ENCODE measurements at places on chromosomes 2 and 18. TPM values are rescaled to one million over a fixed set of nuclear protein-coding genes. Genes with fewer than 3 reads are reported as not detected.

DNA sequence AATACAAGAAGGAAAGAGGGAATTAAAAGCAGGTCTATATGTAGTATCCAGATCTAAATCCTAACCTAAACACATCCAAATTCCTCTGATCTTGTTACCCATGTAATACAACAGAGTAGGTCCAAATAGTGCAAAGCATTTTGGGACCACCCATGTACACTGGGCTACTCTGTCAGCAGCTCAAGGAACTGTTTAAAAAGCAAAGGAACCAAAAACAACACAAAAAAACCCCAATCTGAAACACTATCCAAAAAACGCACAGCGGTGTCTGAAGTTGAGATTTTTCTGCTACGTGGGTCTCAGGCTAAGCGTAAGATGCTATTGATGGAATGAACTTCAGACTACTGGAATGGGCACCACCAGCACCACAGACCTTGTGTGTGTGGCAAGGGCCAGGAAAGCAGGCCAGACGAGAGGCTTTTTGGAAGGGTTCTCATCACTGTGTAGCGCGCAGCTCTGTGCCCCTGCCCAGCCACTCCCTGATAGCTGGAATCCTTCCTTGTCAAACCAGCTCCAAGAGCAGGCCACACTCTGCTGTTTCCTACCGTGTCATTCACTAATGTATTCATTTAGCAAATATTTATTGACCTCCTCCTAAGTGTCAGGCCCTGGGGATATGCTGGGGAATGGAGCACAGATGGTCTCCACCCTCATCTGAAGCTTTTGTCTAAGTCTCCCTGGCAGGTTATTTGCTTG, 101.4 kb downstream of the COLEC12 start:
- DNase-seq: no peak

DNA sequence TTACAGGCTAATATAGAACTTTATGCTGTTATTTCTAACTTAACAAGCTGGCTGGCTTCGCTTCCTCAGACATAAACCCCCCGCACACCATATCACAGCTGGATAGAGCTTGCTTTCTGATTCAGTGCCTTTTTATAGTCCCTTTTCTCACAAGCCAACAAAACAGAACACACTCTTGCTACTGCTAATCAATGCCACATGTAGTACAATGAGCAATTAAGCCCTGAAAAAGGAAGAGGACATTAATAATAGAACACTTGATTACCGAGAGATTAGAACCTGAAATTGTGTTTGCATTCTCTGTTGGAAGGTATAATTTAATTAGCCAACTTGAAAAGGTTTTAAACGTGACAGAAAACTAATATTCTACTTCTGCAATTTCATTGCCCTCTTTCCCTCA, 267.7 kb upstream of the CYRIA start:
- no peak for DNase-seq

The RAD51AP2 gene
- not detected for total RNA-seq

GRCh38 chr2:120885749-120886148, 150.1 kb downstream of the GLI2 start:
- no peak for DNase-seq

The ANKRD62 gene
- not detected for total RNA-seq

The CPO gene
- total RNA-seq: not detected

The SLC19A3 gene
- total RNA-seq: 1.6 TPM

DNA sequence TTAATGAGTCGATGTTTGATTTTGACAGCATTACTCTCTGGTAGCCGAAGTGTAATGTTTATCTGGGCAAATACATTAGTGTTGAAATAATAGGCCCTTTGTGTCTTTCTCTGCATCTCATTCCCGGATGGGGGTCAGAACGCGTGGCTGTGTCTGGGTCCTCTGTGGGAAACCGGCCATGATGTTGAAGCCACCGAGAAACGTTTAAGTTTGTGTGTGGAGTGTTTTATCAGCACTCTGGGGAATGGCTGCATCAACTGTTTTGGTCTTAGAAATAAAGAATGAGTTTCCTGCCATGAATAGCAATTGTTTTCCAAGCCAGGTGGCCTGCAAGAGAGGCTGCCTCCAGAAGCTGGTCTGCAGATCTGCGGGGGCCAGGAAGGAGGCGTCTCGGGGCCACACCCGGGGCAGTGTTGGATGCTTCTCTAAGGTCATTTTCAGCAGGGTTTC, 69.7 kb downstream of the RNF144A start:
- no peak for DNase-seq

DNA sequence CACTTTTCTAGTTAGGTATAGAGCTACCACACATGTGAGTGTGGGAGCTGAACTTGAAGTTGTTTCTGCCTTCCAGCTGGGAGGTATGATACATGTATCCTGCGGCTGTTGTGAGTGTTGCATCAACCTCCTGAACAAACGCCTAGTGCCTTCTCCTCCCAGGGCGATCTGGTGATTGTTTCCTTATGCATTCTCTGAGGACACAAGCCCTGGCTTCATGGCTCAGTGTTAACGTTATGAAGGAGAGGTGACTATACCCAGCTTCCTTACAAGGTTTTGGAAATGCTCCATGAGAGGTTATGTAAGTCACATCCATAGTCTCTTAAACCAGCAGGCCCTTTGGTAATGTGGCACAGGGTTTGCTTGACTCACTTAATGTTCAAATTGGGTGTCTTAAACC, 64.9 kb downstream of the SPRED2 start:
- DNase-seq: peak; percentile 97

- DNase-seq: no peak
Observed at GRCh38 chr2:151269798-151270568, 8.3 kb upstream of the RBM43 start.

GRCh38 chr2:202529389-202529788, 105.4 kb upstream of the FAM117B start:
- DNase-seq: peak; percentile 58

DNA sequence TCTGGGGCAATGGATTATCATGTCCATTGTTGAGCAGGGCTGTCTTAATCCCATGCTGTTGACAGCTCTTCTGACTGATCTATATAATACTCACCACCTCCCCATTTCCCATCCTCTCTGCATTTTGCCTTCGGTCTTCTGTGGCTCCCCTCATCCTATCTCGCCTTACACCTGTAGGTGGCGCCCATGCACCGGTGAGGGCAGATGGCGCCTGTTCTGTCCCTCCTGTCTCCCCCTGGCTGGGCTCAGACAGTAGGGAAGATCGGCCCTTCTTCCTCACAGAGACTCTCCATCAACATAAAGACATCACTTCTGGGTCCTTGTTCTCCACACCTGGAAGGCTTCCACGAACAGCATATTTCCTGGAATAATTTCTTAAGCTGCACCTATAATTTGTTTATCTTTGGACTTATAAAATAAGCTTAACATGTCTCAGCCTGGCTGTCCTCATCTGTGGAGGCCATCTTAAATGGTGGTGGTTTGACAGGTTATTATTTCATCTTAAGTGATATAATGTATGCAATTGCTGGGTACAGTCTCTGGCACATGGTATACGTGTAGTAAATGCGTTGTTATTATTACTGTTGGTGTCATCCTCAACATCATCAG, 10.9 kb upstream of the CDH20 start:
- DNase-seq: peak; percentile 61

GRCh38 chr2:118834440-118834810, 13.0 kb downstream of the EN1 start:
- DNase-seq: no peak

- DNase-seq: peak; percentile 13
Observed at GRCh38 chr2:10733566-10733925, 12.1 kb downstream of the ATP6V1C2 start.

The LIMS4 gene
- total RNA-seq: 4.7 TPM

- peak; percentile 56 for DNase-seq
Observed at GRCh38 chr2:199307461-199307860, 150.3 kb downstream of the SATB2 start.

DNA sequence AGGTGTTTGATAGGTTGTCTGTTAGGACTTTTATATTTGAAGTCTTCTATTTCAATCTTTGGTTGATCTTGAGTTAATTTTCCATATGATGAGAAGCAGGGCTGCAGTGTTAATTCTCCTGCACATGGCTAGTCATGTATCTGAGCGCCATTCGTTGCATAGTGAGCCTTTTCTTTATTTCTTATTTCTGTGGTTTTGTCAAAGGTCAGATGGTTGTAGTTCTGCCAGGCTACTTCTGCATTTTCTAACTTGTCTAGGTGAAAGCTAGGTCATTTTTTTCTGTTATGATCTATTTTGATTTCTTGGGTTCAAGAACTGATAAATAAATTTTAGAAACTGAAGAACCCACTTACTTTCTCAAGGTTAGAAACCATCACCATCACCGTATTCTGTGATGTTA, 56.7 kb downstream of the CCDC74A start:
- no peak for DNase-seq

DNA sequence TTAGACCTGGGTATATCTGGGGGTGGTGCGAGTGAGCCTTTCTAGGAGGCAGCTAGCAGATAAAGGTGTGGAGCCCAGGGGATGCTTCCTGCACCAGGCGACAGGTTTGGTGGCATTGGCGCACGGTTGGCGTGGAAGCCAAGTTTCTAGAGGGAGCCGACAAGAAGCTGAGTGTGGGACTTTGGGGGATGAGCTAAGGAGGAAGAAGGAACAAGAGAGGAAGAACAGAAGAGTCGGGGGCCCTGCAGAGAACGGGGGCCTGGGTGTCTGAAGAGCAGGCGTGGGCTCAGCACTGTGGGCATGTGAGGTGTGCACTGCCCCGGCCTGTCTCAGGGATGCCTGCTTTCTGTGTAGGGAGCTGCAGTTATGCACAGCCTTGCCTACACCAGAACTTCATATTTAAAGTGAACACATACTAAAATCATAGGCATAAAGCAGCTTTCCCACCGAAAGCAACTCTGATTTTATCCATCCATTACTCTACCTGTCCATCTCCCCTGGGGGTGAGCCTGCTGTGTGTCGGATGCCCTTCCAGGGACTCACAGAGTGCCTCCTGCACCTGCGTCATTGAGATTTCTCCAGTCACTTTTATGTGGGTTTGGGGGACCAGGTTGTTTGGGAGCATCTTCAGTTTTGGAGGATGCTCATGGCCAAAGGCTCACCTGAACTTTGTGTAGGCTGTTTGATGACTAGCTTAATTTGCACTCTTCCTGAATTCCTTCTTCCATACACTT, 149.7 kb downstream of the LDLRAD4 start:
- no peak for DNase-seq

DNA sequence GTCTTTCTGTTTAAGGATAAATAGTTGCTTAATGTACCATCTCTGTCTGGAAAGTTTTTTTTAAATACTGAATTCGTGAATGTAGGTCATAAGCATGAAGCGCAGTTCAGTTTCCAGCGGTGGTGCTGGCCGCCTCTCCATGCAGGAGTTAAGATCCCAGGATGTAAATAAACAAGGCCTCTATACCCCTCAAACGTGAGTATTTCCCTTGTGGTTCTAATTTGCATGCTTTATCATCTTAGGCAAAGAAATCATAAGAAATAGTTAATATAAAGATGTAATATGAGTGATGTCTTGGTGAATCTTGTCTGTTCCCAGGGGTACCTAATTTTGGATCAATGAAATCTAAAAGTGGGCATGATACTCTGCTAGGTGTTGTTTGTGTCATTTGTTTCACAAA, 1.5 kb downstream of the NDC80 start:
- DNase-seq: no peak

DNA sequence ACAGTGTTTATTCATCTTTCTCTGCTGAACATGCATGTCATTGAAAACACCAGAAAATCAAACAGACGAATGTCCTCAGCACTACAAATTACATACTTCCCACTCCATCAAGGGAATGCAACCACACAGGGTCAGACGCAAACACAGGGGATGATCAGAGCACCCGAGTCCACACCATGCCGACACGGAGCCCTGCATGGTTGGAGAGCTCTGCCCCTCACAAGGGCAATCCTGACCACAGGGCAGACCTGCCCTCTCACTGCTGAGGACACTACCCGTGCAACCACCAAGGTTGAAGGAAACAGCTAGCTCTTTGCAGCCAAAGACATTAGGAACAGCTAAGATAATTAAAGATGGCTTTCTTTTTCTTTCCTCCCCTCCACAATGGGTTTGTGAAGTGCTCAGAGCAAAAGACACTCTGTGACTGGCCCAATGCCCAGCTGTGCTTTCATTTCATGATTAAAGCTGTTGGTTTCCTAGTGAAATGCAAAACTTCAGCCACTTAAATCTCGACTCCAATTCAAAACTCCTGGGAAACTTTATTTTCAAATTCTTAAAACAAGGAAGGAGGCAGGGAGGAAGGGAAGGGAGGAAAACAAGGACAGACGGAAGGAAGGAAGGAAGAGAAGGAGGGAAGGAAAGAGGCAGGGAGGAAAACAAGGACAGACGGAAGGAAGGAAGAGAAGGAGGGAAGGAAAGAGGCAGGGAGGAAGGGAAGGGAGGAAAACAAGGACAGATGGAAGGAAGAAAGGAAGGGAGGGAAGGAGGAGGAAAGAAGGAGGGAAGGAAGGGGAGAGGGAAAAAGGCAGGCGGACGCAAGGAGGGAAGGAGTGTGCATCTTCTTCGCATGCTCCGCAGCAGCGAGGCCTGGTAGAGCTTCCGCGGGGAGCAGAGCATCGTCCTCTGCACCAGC, 65.8 kb downstream of the NDUFA10 start:
- DNase-seq: peak; percentile 22

DNA sequence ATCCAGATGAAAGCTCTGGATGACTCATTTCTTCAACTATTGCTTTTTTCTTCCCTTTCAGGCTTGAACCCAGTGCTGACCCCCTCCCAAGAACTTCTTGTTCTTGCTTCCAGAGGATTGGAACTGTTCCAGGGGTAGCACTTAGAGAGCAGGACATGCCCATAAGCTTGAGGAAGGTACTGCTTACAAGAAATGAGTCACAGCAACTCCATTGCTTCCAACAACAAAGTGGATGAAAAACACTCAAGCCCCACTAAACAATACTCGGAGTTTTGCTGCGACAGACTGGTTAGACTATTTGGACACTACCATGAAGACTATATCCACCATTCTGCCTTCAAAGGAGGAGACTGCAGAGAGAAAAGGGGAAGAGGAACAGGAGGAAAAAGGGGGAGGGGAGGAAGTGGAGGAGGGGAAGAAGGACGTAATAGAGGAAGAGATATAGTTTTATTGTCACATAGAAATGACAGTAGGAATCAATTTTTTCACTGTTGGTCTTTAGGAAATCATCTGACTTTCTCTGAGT, 1.6 kb upstream of the EPC2 start:
- no peak for DNase-seq

The ASXL3 gene
- total RNA-seq: not detected

GRCh38 chr2:233865838-233866237, 2.3 kb downstream of the MSL3B start:
- no peak for DNase-seq

The REG3G gene
- not detected for total RNA-seq
